ENCODE measurements at places on chromosomes 1 and 21. TPM values are rescaled to one million over a fixed set of nuclear protein-coding genes. Genes with fewer than 3 reads are reported as not detected.

Gene S100A7
- not detected for total RNA-seq

Gene PLA2G2C
- not detected for total RNA-seq

GRCh38 chr21:35050348-35051286 is 1.5 kb upstream of the RUNX1 start:
- no peak for DNase-seq

- DNase-seq: no peak
Measured at GRCh38 chr21:33434770-33435360, 31.7 kb downstream of the IFNGR2 start.

DNA sequence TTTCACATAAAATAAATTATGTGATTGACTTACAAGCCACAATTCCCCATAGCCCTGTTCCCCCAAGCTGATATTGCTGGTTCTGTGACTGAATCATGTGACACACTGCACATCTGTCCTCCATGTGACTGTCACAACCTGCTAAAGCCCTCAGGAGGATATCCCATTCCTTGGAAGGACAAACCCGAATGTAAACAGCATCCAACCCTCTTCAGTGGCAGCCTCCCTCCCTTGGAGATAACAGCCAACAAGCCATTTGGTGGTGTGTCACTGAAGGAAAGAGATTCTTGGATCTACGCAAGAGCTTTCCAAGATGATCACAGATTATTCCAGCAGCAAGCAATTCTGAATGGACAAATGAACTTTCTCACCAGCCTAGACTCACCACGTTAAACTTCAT is 153.9 kb upstream of the TIAM1 start:
- no peak for DNase-seq

DNA sequence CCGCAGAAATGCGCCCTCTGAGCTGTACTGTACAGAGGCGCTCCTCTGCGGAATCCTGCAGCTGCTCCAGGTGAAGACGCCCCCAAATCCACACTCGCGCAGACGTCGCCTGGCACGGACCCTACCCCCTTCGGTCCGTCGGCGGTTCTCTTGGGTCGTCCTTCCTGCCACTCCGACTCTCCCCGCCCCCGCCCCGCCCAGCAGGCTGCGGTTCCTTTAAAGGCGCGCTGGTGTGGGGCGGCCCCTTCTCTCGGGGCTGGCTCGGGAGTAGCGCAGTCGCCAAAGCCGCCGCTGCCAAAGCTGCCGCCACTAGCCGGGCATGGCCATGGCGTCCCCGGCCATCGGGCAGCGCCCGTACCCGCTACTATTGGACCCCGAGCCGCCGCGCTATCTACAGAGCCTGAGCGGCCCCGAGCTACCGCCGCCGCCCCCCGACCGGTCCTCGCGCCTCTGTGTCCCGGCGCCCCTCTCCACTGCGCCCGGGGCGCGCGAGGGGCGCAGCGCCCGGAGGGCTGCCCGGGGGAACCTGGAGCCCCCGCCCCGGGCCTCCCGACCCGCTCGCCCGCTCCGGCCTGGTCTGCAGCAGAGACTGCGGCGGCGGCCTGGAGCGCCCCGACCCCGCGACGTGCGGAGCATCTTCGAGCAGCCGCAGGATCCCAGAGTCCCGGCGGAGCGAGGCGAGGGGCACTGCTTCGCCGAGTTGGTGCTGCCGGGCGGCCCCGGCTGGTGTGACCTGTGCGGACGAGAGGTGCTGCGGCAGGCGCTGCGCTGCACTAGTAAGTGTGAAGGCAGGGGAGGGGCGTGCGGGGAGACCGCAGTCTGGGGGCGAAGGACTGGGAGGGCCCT is at the start of gene RASSF5:
Gene RASSF5 (plus strand): TSS at position 248 of the 846 bp plus-strand sequence. CDS start 72 bp downstream, at position 320.
- DNase-seq: peak; percentile 95

GRCh38 chr21:32101277-32101676 is 177.6 kb downstream of the MIS18A start:
- DNase-seq: no peak

DNA sequence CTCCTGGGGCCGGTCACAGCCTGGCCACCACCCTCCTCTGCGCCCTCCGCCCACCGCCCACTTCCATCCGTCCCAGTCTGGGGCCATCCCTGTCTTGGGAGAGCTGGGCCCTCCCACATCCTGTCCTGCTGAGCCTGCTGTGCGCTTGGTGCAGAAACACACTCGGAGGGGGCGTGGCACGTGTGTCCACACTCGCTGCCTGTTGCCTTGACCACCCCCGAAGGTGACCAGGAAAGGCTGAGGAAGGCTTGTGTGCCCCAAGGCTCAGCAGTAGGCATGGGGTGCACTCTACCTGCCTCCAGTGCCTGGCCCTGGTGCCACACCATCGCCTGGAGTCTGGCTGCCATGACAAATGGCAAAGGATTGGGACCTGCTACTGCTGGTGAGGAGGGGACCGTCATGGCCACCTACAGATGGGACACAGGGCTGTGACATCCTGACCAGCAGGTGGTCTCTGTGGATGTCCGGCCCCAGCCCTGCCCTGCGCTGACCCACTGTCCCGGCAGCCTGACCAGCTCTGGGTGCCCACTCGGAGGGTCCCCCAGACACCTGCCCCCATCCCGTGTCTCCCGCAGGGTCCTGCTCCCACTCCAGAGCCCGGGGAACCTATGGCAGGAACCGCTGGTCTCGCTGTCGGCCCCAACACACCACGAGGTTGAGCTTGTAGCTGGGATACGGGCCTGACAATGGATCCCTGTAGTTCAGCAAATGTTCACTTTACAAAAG is 23.2 kb upstream of the PTTG1IP start:
- peak; percentile 32 for DNase-seq

DNA sequence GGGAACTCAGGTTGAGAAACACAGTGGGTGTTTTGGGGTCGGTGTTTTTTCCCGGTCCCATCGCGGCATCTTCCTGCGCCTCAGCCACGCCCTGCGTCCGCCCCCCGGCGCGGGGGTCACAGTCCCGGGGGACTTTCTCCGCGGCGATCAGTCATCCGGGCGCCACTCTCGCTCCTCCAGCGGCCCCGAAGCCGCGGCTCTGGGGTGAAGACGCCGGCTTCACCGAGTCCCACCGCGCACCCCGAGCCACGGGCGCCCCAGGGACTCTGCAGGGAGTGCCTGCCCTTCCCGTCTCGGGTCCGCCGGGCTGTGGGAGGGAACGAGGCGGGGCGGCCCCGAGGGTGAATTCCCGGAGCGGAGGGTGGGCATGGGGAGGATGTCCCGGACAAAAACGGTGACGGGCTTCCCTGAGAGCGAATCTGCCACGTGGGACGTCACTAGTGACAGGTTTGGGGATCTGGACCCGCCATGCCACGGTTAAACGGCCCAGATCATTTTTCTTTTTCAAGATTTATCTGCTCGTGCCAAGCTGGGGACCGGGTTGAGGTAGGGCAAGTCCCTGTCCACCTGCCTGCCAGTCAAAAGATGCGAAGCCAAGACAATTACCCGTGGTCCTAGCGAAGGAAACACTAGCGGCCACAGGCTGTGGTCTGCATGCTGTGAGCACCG is 717 bp upstream of the BATF3 start:
- peak; percentile 58 for DNase-seq

DNA sequence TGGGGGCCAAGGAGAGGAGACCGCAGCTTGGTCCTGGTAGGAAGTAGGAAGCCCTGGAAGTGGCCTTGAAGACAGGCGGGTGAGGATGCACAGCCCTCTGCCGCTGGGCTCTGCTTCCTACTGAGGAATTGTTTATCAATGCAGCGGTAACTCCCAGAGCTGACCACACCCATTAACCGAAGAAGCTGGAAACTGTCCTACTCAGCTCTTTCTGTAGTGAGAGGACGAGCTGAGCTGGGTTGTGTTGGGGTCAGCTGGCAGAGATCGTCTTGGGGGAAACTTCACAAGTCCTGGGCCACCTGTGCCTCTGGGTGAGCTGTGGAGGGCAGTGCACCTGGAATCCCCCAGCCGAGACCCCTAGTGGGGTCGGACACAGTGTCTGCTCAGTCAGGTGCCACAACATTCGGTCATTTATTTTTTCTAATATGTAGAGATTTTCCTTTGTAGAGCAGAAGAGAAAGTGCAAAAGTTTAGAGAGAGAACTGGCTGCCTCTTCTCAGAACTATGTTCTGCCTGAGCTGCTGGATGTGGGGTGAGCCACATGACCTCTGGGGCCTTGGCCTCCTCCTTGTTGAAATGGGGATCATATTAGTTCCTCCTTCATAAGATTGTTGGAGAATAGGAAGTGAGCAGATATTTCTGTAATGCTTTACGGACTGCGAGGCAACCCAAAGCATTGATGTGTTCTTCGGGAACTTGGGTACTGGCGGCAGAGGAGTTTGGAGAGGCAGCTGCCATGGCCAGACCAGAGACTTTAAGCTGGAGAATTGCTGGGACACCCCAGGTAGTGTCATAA is 3.6 kb downstream of the NECAP2 start:
- DNase-seq: no peak

GRCh38 chr1:115714572-115715141 is 53.9 kb downstream of the CASQ2 start:
- DNase-seq: no peak

Gene STPG1
- total RNA-seq: 5.4 TPM

GRCh38 chr1:222071387-222071786 is 329.5 kb upstream of the DUSP10 start:
- DNase-seq: no peak

GRCh38 chr1:1022302-1023009 is 2.5 kb downstream of the AGRN start:
- peak; percentile 60 for DNase-seq

DNA sequence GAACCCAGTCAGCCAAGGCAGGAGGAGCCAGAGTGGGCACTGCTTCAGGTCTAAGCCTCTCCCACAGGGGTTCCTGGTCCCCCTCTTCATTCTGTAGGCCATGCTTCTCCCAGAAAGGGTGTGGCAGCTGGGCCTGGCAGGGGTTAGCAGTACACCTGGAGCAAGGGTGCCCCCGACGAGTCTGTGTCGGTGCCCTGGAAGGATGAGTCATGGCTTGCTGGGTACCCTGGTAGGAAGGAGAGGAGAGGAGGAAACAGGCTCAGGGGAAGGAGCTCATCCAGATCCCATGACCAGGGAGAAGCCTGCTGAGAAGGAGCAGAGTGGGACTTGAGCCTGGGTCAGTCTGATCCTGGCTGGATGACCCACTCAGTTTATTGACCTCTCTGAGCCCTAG is 10.3 kb downstream of the KDF1 start:
- DNase-seq: no peak

DNA sequence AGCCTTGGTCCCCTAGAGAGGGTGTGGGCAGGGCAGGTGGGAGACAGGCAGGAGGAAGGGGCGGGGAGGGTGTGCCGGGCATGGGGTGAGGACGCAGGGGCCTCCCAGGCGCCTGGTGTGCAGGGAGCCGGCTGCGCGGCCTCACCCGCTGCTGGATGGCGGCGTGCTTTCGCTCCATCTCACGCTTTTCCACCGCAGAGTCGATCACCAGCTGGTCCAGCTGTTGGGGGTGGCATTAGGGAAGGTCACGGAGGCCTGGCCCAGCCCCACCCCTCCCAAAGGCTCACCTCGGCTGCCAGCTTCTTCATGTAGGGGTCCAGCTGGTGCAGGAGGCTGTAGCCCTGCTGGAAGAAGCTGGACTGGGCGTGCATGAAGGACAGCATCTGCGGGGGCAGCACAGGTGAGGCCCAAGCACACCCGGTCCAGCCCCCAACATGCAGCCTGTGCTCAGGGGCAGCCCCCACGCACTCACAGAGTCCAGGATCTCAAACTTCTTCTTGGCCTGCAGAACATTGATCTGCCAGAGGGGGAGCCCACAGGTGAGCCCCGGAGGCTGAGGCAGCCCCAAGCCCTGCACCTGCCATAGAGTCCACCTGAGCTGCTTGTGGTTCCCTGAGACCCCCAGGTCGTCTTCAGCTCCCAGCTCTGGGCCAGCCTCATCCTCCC is 7.9 kb downstream of the ACAP3 start:
- DNase-seq: no peak

DNA sequence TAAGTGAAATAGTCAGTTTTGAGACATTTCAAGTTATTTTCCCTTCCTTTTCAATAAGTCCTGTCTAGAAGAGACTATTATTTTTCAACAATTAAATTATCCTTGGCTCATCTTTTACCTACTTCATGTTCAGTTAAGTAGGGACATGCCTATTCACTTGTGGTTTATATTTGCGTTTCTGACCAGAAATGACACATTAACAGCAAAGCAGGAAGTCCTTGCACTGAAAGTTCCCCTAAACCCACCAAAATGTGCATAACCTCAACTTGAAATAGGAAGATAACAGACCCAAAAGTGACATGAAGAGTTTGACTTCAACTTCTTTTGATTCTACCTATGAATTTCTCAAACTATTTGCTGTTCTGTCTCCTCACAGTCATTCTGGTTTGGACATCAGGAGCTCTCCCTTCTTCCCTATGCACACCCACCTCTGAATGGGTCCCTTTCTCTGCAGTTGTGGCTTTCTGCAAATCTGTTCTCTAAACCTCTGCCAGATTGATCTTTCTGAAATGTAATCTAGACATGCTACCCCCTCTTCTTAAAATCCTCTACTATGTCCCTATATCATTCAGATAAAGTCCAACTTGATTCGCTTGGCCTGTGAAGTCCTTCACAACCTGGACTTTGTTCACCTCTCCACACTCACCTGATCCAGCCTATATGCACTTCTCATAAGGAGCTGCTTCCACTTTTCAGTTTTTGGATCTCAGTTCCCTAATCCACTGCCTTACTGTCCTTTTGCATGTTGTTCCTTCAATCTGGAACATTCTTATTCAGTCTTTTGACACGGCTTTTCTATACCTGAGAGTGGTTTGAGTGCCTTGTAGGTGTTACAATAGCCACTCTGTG is 661.5 kb upstream of the ADGRL4 start:
- DNase-seq: no peak

- DNase-seq: no peak
Measured at GRCh38 chr1:23184212-23184934, 15.7 kb upstream of the LUZP1 start.
